Activated CD4-positive, alpha-beta memory T cell treated with anti-CD3 and anti-CD28 coated beads, Interleukin-2, amount 10 ng/mL, durations not matched to agents 7 days and 5 days (primary cell): ENCODE measurements at places on chromosomes 13 and 19.
A peak's percentile ranks its signal among the peaks of the same experiment; 100 is the strongest.

- peak overlapping the region; percentile 76 for H3K4me3 ChIP-seq
- H3K27ac ChIP-seq, result peak overlapping the region; percentile 76
- peaks cover 17% of the 10 kb centered on the region for H3K4me1 ChIP-seq
These were observed 8.9 kb downstream of the OCEL1 start for GRCh38 chr19:17234911-17235299.

GRCh38 chr13:109145631-109146030 lies 516.2 kb downstream of the MYO16 start:
- no peak overlapping the region for H3K27ac ChIP-seq
- H3K27me3 ChIP-seq, result peaks cover 12% of the 10 kb centered on the region
- no peak overlapping the region for H3K4me3 ChIP-seq
- no peaks in the 10 kb centered on the region for H3K36me3 ChIP-seq
- no peak for DNase-seq

DNA sequence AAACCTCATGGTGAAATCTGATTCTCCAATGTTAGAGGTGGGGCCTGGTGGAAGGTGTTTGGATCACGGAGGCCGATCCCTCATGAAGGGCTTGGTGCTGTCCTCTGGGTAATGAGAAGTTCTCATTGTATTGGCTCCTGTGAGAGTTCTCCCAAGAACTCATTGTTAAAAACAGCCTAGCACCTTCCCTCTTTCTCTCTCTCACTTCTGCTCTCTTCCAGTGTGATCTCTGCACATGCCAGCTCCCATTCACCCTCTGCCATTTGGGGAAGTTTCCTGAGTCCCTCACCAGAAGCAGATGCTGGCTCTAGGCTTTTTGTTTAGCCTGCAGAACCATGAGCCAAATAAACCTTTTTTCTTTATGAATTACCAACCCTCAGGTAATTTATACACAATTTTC lies 3.1 kb upstream of the SUCLA2 start:
- H3K4me3 ChIP-seq, result no peak overlapping the region
- peaks cover 27% of the 10 kb centered on the region for H3K4me1 ChIP-seq
- no peak for DNase-seq
- H3K27ac ChIP-seq, result no peak overlapping the region
- peaks cover under 1% of the 10 kb centered on the region for H3K36me3 ChIP-seq

DNA sequence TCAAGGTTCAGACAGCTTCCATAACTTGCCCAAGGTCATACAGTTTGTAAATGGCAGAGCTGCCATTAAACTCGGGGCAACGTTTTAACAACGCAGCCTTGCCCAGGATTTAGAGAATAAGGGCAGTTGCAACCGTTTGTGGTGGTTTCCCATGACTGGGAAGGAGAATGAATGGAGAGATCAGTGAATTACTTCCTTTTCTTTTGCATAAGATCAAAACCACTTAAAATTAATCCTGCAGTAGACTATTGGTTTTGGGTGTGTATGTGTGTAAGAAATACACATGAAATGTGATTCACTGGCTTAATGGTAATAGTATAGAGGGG lies 179.1 kb upstream of the MIR17HG start:
- H3K4me1 ChIP-seq, result no peaks in the 10 kb centered on the region
- DNase-seq, result no peak
- H3K27ac ChIP-seq, result no peak overlapping the region
- H3K36me3 ChIP-seq, result no peaks in the 10 kb centered on the region
- no peak overlapping the region for H3K4me3 ChIP-seq
- H3K27me3 ChIP-seq, result peaks cover 2% of the 10 kb centered on the region

GRCh38 chr13:85420136-85420535 lies 379.1 kb downstream of the SLITRK6 start:
- DNase-seq, result no peak
- no peak overlapping the region for H3K27ac ChIP-seq
- H3K4me3 ChIP-seq, result no peak overlapping the region
- no peaks in the 10 kb centered on the region for H3K27me3 ChIP-seq

- no peaks in the 10 kb centered on the region for H3K36me3 ChIP-seq
- H3K4me1 ChIP-seq, result no peaks in the 10 kb centered on the region
- H3K4me3 ChIP-seq, result no peak overlapping the region
- DNase-seq, result no peak
- no peaks in the 10 kb centered on the region for H3K27me3 ChIP-seq
- H3K27ac ChIP-seq, result no peak overlapping the region
These were observed 1335.3 kb downstream of the EFNB2 start for GRCh38 chr13:105200181-105200580.

DNA sequence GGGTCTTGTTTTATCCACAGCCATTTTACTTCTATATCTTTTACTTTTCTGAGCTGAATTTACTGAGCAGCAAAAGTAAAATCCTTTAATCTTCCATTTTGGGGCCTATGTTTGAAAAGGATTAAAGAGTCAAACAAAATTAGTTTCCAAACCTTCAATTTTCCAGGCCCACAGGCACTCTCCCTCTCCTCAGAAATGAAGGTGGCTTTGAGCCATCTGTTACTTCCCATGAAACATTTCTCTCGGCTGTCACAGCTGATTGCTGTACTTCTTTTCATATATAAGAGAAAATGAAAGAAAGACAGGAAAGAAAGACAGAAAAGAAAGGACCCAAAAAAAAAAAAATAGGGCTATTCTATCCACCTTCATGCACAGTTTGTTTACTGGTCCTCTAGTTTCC lies 194.9 kb downstream of the LACC1 start:
- H3K27me3 ChIP-seq, result no peaks in the 10 kb centered on the region
- H3K4me3 ChIP-seq, result no peak overlapping the region
- no peaks in the 10 kb centered on the region for H3K4me1 ChIP-seq
- H3K27ac ChIP-seq, result no peak overlapping the region
- H3K36me3 ChIP-seq, result no peaks in the 10 kb centered on the region
- no peak for DNase-seq

DNA sequence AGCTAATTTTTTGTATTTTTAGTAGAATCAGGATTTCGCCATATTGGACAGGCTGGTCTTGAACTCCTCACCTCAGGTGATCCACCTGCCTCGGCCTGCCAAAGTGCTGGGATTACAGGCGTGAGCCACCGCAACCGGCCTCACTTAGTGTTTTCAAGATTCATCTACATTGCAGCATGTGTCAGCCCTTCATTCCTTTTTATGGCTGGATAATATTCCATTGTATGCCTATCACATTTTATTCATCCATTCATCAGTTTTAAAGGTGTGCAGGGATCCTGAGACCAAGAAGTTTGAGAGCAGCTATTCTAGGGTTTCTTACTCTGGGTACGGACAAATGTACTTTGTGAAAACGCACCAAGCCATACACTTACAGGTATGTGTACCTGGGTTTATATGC lies 9.1 kb downstream of the COQ8B start:
- H3K4me3 ChIP-seq, result no peak overlapping the region
- peaks cover 34% of the 10 kb centered on the region for H3K36me3 ChIP-seq
- no peak for DNase-seq
- peaks cover 12% of the 10 kb centered on the region for H3K4me1 ChIP-seq
- no peak overlapping the region for H3K27ac ChIP-seq
- H3K27me3 ChIP-seq, result no peaks in the 10 kb centered on the region

- DNase-seq, result no peak
- H3K36me3 ChIP-seq, result peaks cover 57% of the 10 kb centered on the region
- peaks cover 53% of the 10 kb centered on the region for H3K4me1 ChIP-seq
- H3K4me3 ChIP-seq, result no peak overlapping the region
- no peak overlapping the region for H3K27ac ChIP-seq
These were observed 10.6 kb upstream of the CEACAM21 start for GRCh38 chr19:41565379-41565720.

DNA sequence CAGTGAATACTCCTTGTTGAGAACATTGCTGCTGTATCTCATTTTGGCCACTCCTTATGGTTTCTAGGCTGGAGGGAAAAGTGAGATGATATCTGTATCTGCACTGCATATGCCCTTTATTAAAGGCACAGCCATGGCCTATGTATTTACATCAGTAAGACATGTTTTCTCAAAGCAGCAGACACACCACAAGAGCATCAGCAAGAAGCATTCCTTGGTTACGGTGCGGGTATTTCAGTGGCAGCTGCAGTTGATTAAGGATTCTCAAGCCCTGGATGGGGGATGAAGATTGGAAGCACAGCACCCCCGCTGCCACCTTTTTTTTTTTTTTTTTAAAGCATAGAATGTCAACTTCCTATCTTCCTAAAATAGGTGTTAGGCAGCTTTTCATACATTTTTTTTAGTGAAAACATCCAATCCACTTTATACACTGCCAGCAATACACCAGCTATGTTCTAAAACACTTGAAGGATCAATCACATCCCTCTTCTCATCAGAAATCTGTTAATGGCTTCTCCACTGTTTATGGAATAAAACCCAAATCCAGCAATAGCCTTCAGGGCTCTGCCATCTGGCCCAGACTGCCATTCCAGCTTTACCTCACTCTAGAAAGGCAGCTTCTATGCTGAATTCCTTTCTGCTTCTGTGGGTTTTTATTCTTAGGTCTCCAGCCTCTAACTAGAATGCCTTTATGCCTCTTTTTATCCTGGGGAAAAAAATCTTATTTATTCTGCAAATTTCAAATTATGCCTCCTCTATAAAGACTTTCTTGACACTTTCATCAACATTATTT lies 331.0 kb downstream of the DNAJC15 start:
- peaks cover 3% of the 10 kb centered on the region for H3K4me1 ChIP-seq
- H3K4me3 ChIP-seq, result no peak overlapping the region
- no peaks in the 10 kb centered on the region for H3K36me3 ChIP-seq

GRCh38 chr19:55152017-55152416 lies 3.0 kb upstream of the TNNT1 start:
- H3K27me3 ChIP-seq, result peaks cover 33% of the 10 kb centered on the region
- H3K4me3 ChIP-seq, result no peak overlapping the region
- peaks cover 21% of the 10 kb centered on the region for H3K4me1 ChIP-seq
- peak overlapping the region; percentile 69 for H3K27ac ChIP-seq
- no peak for DNase-seq

- no peak overlapping the region for H3K4me3 ChIP-seq
- H3K27ac ChIP-seq, result no peak overlapping the region
- no peak for DNase-seq
- no peaks in the 10 kb centered on the region for H3K27me3 ChIP-seq
- H3K4me1 ChIP-seq, result no peaks in the 10 kb centered on the region
- no peaks in the 10 kb centered on the region for H3K36me3 ChIP-seq
These were observed 284.7 kb downstream of the SLC7A1 start for GRCh38 chr13:29310806-29311205.

DNA sequence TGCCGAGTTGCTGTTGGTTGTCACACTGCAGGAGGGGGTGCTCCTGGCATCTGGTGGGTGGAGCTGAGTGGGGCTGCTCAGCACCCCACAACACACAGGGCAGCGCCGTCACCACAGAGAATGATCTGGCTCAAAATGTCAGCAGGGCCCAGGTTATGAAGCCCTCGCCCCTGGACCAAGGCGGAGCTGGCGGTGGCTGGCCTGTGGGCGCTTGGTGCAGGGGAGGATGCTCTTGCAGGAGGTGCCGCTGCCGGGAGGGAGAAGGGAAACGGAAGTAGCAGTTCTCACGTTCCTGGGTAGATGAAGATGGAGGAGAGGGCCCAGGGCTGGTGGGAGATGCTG lies 14.2 kb upstream of the LENG8 start:
- H3K27ac ChIP-seq, result no peak overlapping the region
- peaks cover 12% of the 10 kb centered on the region for H3K4me1 ChIP-seq
- DNase-seq, result no peak
- peaks cover 3% of the 10 kb centered on the region for H3K27me3 ChIP-seq
- H3K36me3 ChIP-seq, result peaks cover 13% of the 10 kb centered on the region

- H3K27ac ChIP-seq, result no peak overlapping the region
- no peaks in the 10 kb centered on the region for H3K4me1 ChIP-seq
- no peak for DNase-seq
- no peaks in the 10 kb centered on the region for H3K36me3 ChIP-seq
These were observed 411.8 kb downstream of the KCTD12 start for GRCh38 chr13:76474356-76474755.

GRCh38 chr19:5903056-5903623 lies 450 bp downstream of the NDUFA11 start:
- no peak for DNase-seq
- peaks cover 35% of the 10 kb centered on the region for H3K4me1 ChIP-seq
- H3K27me3 ChIP-seq, result no peaks in the 10 kb centered on the region
- peak overlapping the region; percentile 97 for H3K4me3 ChIP-seq

GRCh38 chr19:37551129-37551993 lies 43.2 kb downstream of the ZNF571 start:
- peak overlapping the region; percentile 93 for H3K4me3 ChIP-seq
- peak; percentile 76 for DNase-seq
- H3K36me3 ChIP-seq, result peaks cover 26% of the 10 kb centered on the region
- peak overlapping the region; percentile 85 for H3K27ac ChIP-seq
- no peaks in the 10 kb centered on the region for H3K27me3 ChIP-seq

DNA sequence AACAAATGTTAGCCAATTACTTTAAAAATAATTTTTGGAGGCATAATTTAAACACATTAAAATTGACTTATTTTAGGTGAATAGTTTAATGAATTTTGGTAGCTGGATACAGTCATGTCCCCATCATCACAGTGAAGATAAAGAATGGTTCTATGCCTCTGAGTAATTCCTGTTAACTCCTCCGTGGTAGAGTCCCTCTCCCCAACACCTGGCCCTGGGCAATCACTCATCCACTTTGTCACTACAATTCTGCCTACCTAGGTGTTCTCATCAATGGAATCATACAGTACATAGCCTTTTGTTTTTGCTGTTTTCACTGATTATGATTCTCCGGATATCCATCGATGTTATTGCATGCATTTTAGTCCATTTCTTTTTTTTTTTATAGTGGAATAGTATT lies 55.6 kb downstream of the ING1 start:
- H3K4me1 ChIP-seq, result peaks cover 2% of the 10 kb centered on the region

GRCh38 chr13:40984668-40985366 lies 34.3 kb downstream of the ELF1 start:
- peak overlapping the region; percentile 92 for H3K27ac ChIP-seq
- peaks cover 56% of the 10 kb centered on the region for H3K4me1 ChIP-seq
- DNase-seq, result no peak
- H3K36me3 ChIP-seq, result peaks cover 42% of the 10 kb centered on the region
- H3K27me3 ChIP-seq, result no peaks in the 10 kb centered on the region
- peak overlapping the region; percentile 88 for H3K4me3 ChIP-seq

DNA sequence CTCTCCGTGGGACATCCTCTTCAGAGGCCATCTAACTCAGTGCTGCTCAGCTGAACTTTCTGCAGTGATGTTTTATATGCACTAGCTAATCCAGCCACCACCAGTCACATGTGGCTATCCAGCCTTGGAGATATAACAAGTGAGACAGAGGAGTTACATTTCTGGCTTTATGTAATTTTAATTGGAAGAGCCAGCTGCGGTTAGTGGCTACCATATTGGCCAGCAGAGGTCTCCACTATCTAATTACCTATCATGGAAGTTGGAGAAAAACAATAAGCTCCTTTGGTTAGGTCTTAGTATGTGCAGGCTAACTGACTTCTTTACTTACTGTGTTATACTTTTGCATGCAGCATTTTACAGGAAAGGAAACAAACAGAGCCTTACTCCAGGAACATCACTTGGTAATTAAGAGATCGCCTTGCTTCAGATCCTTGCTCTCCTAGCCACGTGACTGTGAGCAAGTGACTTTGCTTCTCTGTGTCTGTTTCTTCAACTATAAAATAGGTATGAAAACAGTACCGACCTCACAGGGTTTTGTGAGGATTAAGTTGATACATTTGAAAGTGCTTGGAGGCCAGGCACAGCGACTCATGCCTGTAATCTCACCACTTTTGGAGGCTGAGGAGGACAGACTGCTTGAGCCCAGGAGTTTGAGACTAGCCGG lies 1.6 kb upstream of the KLK10 start:
- no peak overlapping the region for H3K27ac ChIP-seq
- peaks cover 39% of the 10 kb centered on the region for H3K27me3 ChIP-seq

GRCh38 chr19:46295401-46296201 lies 1.2 kb upstream of the HIF3A start:
- no peaks in the 10 kb centered on the region for H3K4me1 ChIP-seq
- peaks cover 22% of the 10 kb centered on the region for H3K27me3 ChIP-seq
- H3K4me3 ChIP-seq, result no peak overlapping the region
- DNase-seq, result no peak
- no peak overlapping the region for H3K27ac ChIP-seq
